ENCODE measurements at places on chromosomes 1 and 21. TPM values are rescaled to one million over a fixed set of nuclear protein-coding genes. Genes with fewer than 3 reads are reported as not detected.

- DNase-seq = no peak
Measured at GRCh38 chr1:92398519-92398918, 88.2 kb downstream of the GFI1 start.

DNA sequence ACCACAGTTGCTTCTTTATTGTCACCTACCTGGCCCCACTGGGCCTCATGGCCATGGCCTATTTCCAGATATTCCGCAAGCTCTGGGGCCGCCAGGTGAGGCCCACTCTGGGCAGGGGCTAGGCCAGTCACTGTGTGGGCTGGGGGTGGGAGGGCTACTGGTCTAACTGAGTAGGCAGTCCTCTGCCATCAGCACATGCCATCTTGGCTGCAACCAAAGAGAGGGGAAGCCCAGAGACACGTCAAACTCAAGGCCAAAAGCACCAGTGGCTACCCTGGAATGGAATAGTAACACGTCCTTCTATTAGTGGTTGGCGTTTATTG, 4.0 kb downstream of the HCRTR1 start:
- no peak for DNase-seq

DNA sequence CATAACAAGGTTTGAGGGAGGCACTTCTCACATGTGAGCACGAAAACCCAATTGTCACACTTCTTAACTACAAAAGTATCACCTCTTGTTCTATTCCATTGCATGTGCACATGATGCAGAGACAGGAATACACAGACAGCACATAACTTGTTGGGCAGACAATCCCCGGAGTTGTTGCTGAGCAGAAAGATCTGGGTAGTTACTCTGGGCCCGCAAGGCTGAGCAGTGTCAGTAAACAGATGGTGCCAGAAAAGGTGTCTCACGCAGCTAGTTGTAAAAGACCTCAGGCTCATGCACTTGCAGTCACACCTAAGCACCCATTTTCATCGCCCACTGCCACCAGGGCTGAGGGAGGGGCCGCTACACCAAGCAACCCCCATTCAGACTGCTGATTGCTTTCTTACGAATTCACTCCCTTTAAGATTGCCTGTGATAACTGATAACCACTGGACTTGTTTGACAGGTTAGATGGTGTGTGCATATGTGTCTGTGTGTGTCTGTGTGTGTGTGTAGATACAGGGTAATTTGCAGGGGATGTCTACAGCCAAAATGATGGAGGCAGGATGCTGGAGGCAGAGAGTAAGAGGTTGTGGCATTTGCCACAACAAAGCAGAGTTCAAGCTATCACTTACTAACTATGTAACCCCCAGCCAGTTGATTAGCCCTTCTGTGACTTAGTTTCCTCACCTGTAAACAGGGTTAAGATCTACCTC, 4.2 kb downstream of the LGR6 start:
- DNase-seq = no peak

The FRRS1 gene
- polyA plus RNA-seq = 1.6 TPM

The PLA2G2C gene
- polyA plus RNA-seq = not detected

DNA sequence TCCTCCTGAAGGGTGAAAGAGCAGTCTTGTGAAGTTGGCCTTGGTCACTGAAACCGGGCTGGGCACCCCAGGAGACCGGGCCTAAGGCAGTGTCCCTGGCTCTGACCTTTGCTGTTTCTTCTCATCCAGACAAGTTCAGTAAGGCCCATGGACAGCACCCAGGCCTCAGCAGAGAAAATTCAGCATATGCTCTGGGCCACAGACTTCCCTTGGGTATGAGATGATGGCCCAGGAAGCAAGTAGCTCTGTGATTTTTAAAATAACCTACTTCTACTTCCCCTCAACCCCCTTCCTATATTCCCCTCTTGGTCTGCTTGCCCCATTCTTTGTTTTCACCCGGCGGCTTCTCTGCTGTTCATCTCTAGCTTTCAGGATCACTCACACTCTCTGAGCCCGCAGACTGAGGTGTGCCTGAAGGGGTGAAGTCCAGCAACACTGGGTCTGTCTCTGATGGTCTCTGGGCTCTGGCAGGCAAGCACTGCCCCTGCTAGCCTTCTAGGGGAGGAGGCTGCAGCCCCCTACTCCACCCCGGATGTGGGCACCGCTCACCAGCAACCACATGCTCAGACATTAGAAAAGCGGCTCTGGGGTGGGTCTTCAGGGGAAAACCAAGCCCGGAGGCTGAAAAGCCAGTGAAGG, 2.9 kb upstream of the GPR25 start:
- DNase-seq = peak; percentile 46

GRCh38 chr1:240387051-240387450, 224.9 kb downstream of the GREM2 start:
- no peak for DNase-seq

DNA sequence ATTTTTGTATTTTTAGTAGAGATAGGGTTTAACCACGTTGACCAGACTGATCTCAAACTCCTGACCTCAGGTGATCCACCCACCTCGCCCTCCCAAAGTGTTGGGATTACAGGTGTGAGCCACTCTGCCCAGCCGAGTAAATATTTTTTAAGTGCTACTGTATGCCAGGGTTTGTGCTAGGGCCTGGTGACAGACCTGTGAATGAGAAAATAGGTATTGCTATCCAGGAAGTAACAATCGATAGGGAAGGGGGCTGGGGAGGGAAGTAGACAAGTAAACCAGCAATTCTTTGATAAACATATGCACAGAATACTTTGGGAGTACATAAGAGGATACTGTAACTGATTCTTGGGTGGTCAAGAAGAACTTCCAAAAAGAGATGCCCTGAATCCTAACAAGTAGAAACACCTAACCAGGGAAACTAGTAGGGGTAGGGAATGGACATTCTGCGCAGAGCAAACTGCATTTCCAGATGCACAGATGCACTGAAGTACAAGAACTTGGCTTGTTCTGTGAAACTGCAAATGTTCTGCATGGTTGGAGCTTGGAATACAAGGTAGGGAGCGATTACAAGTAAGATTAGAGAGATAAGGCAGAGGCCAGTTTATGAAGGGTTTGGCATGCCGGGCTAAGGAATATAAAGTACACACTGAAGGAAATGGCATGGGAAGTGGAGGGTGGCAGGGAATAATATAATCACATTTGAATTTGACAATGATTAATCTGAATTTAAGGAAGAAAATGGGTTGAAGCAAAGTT, 19.0 kb upstream of the DOCK7 start:
- no peak for DNase-seq

The MTARC1 gene
- polyA plus RNA-seq = 8.6 TPM

DNA sequence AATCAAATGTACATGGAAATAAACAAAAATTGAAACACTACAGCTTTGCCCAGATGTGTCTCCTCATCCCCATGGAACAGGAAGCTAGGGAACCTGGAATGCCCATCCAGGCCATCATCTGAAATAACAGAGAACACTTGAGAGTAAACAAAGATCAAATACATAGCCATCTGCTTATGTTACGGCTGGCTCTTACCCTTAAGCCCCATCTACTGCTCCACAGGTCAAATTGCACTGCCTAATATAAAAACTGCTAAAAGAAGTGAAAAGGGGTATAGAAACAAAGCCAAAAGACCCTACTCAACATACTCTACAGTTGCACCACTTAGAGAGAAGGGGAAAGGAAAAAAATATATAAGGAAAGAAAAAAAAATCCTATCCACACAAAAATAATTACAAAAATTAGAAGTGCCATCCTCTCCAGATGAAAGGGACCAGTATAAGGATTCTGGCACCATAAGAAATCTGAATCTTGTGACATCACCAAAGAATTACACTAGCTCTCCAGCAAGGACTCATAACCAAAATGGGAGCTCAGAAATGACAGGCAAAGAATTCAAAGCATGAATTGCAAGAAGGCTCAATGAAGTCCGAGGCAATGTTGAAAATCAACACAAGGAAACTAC, 26.9 kb downstream of the OR6Y1 start:
- DNase-seq = no peak

DNA sequence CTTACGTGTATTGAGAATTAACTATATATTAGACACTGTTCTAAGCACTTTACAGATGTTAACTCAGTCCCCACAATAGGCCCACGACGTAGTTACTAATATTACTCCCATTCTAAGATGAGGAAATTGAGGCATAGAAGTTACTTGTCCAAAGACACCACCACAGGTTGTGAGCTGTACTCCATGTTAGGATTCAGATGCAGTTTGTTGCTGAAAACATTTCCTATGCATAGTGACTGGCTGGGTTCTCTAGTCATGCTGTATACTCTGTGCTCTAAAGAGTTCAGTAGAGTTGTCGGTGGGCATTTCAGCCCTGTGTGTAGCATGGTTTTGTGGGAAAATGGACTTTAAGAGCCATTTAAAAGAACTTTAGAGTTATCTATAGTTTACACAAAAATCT, 65.2 kb downstream of the GPR137B start:
- no peak for DNase-seq

DNA sequence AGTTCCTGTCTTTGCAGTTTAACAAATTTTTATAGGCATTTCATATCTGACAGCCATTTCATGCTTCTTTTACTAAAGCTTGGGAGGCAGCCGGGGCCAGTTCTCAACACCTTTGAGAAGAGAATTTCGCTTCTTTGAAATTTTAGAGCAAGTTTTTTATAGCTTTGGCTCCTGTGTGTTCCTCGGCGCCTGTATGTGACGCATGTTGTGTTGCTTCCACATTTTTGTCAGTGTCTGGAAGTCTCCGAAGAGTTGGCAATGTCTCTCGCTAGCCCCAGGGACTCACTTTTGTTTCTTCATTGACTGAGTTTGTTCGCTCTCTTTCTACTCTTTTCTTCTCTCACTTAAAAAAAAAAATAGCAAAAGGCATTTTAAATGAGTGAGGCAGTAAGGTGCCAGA, 386.9 kb upstream of the PLXNA2 start:
- no peak for DNase-seq

DNA sequence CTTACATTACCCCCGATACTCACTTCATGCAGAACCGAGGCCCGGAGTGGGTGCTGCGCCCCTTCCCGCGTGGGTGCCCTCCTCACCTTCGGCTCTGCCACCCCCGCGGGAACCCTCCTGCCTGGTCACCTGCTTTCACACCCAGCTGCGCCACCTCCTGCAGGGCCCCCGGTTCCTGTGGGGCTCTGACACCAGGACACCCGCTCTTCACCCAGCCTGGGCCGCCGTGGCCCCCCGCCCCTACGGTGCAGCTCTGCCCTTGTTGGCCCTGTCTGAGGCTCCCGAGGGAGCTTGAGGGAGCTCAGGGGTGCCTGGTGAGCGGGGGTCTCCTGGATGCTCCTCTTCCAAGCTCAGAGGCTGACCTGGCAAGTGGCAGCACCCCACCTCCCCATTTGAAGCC, 19.0 kb downstream of the RRP1 start:
- DNase-seq = no peak

GRCh38 chr1:77739235-77739634, 20.4 kb downstream of the USP33 start:
- DNase-seq = no peak

DNA sequence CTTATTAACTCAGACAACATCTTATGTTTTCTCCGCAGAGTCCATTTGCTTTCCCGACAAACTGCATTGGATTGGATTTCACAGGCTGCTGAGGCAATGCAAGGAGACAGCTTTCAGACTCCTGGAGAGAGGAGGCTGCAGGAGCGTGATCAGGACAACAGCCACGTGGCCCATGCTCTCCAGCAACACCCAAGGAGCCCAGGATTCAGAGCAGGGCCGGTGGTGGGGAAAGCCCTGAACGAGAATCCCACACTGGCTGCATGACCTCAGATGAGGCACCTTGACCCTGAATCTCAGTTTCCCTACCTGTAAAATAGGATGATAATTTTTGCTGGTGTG, 78.3 kb upstream of the NFASC start:
- no peak for DNase-seq

The KRTAP13-2 gene
- polyA plus RNA-seq = 6.0 TPM

DNA sequence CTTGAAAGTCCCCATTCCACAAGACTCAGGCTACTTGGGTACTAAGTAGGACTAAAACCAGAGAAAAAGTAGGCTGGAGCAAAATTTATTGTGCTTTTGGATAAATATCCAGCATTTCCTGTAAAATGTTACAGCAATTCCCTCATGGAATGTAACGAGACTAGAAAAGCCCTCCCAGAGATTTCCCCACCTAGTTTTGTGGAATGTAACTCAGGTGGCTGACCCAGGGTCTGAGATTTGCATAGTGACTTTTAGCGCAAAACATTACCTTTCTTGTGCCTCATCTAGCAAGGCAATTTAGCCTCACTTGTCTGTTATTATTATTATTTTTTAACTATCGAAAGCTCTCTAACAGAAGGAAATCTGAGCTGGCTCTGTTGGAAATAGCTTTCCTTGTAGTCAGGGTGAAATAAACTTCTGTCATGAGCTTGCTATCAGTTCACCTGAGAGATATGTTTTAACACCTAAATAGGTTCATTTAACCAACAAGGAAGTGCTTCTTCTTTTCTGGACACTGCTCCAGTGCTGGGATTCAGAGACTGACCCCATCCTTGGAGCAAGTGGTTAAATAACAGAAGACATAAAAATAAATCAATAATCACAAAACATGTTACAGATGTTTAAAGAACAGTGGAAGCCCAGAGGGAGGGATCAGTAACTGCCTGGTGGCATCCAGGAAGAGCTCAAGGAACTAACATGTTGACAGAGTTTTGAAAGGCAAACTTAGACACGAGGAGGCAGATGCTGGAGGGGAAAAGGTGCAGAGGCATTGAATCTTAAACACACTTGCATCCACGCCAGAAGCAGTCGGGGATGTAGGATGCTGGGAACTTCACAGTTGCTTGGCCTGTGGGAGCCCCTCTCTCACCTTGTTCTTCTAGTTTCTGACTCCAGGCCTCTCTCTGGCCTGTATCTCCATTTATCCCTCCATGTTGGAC, 68.3 kb upstream of the RHOU start:
- DNase-seq = no peak

- DNase-seq = peak; percentile 82
Measured at GRCh38 chr1:218351391-218352074, 6.4 kb downstream of the TGFB2 start.

DNA sequence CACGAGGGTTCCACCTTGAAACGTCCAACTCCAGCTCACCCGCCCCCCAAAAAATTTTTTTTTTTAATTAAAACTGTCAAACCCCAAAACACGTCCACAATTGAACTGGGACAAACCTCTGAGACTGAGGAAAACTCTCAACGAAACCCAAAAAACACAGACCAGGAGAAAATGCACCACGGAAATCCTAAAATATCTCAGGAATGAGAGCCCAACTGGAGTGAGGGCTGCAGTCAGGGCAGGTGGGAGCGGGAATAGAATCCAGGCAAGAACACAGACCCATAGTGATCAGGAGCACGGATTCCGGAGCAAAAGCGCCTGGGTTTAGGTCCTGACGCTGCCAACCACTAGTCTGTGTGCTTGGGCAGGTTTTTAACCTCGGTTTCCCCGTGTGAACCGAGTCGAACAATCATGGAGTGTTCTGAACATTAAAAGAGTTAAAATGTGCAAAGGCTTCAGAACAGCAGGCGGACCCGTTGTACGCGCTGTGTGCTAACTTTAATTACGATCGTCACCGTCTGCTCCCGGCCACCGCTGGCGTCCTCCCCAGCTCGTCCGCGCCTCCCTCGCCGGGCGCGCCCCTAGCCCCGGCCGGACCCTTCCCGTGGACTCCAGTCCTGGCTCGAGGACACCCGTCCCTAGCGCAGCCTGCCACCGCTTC, 624 bp downstream of the ARHGAP29 start:
- peak; percentile 70 for DNase-seq

DNA sequence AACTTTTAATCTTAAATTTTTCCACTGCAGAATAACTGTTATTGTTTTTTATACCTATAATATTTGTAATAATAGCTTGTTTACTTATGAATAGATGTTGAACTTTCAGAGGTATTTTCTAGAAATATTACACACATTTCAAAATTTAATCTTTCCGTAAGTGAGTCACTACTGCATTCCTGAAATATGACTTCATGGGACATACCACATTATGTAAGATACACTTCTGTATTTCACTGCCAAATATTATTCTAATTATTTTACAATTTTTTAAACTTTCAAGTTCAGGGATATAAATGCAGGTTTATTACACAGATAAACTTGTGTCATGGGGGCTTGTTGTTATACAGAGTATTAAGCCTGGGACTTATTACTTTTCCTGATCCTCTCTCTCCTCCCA, 2220.5 kb downstream of the NCAM2 start:
- DNase-seq = no peak

Data from sigmoid colon (tissue), 7 donors.